ENCODE measurements at places on chromosomes 7 and 10.

DNA sequence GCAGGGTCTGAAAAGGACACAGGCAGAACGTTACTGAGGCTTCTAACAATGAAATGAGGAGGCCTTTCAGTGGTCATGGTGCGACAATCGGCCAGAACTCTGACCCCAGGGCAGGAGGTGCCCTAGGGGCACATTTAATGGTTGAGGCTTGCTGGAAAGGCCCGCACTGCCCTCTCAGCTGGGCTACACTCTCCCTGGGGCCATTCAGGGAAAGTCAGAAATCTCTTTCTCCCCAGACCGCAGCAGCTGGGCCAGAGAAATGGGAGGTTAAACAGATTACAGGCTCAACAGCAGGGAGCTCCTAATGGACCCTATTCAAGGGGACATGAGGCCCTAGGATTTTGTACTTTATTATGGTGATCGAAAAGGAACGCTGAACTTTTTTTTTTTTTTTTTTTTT is 85.6 kb upstream of the FGFR2 start:
- DNase-seq: no peak

DNA sequence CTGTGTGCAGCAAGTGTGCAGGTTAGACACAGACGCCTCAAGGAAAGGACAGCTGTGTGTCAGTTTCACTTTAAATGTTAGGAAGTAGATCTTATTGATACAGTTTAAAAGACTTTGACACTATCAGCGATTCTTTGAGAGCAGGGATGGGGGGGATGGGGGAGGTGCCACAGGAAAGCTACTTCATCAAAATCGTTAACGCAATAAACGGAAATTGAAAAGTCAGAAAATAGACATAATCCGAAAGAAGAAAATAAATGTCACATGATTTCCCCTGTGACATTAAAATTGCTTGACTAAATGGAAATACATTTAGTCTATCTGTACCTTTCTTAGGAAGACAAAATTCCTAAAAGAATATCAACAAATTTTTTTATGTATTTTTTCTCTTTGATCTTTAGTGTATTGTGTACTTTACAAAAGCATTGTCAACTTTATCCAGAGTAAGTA is 476 bp upstream of the ZNF33B start:
- no peak for DNase-seq

GRCh38 chr10:118496525-118496924 is 98.9 kb downstream of the PRLHR start:
- DNase-seq: no peak

DNA sequence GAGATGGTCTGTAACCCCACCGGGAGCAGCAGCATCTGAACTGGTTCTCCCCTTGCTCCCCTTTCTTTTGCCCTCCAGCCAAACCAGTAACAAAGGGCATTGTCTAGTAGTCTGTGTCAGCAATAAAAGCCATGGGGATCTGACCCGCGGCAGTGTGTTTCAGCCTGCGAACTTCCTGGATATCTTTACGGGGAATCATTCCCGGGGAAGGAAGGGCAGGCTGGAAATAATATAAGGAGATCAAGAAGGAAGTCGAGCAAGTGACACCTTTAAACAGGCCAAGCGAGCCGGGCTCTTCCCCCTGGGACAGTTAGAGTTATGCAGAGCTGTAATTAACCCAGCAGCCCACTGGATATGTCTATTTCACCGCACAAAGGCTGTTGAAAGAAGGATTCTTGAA is 661.2 kb upstream of the GALNT17 start:
- no peak for DNase-seq
